ENCODE measurements at places on chromosomes 4 and X.

- no peak overlapping the region for H3K4me3 ChIP-seq
- H3K4me1 ChIP-seq, result no peaks in the 10 kb centered on the region
- H3K36me3 ChIP-seq, result no peaks in the 10 kb centered on the region
- DNase-seq, result no peak
- H3K27ac ChIP-seq, result no peak overlapping the region
Observed at GRCh38 chrX:134745636-134746409, 87.6 kb upstream of the PLAC1 start.

- peak; percentile 56 for DNase-seq
- H3K27me3 ChIP-seq, result no peaks in the 10 kb centered on the region
- H3K27ac ChIP-seq, result peak overlapping the region; percentile 92
- no peaks in the 10 kb centered on the region for H3K36me3 ChIP-seq
- H3K4me1 ChIP-seq, result peaks cover 52% of the 10 kb centered on the region
Observed at GRCh38 chrX:78650906-78651437, 8.2 kb downstream of the RTL3 start.

DNA sequence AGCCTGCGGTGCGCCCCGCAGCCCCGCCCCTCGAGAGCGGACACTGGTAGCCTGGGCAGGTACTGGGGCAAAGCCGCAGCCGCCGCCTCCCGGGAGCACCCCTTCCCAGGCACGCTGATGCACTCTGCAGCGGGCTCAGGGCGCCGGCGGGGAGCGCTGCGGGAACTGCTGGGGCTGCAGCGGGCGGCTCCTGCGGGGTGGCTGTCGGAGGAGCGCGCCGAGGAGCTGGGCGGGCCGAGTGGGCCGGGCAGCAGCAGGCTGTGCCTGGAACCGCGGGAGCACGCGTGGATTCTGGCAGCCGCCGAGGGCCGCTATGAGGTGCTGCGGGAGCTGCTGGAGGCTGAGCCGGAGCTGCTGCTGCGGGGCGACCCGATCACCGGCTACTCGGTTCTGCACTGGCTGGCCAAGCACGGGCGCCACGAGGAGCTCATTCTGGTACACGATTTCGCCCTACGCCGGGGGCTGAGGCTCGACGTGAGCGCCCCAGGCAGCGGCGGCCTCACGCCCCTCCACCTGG lies 401 bp downstream of the SOWAHD start:
- H3K27ac ChIP-seq, result no peak overlapping the region
- peak; percentile 17 for DNase-seq
- no peaks in the 10 kb centered on the region for H3K27me3 ChIP-seq
- peak overlapping the region; percentile 44 for H3K4me3 ChIP-seq

DNA sequence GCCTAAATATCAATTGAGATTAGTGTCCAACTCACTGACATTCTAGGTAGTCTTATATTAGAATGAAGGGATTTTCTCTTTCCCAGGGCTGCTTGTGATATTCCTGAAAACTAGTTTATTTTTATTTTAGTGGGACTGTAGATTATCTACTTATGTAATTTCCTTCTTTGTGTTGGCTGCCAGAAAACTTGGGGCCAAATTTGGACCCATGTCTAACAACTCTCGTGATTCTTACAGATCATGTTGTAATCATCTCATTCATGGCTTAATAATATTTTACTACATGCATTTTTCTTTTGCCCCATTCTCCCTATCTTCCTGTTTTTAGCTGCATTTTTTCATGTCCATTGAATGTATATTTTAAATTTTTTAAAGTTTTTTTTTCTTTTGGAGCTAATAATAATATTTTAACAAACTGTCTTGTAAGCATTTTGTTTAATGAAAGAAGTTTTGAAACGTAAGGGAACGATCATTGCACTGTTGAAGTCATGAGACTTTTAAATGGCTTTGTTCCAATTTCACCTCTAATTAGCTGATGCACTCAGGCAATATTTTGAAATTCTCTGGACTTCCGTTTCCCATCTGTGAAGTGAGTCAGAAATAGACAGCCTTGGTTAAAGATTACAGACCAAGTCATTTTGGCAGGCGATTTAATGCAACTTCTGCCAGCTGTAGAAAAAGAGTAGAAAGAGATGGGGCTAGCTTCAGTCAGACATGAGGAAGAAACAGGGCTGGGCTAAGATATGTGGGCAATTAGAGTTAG lies 14.3 kb upstream of the TDO2 start:
- H3K27me3 ChIP-seq, result no peaks in the 10 kb centered on the region
- no peak overlapping the region for H3K27ac ChIP-seq
- H3K36me3 ChIP-seq, result no peaks in the 10 kb centered on the region
- no peak for DNase-seq
- no peaks in the 10 kb centered on the region for H3K4me1 ChIP-seq
- no peak overlapping the region for H3K4me3 ChIP-seq

DNA sequence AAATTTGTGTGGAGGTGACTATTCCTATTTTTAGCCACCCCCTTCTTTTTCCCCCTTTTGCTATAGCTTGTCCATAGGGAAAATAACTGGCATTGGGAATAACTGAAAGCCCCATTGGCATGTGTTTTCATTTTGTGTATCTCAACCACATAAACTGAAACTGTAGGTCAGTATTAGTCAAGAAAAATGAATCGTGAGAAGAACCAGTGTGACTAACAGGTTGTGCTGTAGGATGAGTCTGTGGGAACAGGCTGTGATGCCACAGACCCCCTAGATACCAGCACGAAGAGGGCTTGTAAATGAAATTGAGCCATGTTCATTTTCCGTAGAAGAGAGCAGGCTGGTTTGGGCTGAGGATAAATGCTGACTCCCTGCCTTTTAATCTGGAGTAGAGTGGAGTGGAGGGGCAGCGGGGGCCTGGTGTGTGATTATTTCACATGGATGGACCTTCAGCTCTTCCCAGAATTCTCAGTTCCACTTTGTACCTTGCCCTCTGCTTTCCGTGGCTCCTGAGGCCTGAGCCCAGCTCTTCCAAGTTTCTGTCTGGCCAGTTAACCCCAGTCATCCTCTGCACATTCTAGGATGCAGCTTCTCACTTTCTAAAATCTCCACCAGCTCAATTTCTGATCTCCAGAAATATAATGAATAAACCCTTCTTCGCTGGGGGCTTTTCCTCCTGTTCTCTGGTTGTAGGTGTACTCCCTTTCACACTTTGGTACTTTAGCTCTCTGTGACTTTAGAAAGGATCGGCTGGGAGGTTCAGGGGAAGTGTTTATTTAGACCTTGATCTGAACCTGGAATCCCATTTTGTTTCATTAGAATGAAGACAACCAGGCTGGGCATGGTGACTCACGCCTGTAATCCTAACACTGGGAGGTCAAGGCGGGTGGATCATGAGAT lies 37.3 kb downstream of the DCUN1D4 start:
- H3K36me3 ChIP-seq, result peaks cover 34% of the 10 kb centered on the region

GRCh38 chrX:37847733-37848197 lies 394 bp upstream of the DYNLT3 start:
- no peaks in the 10 kb centered on the region for H3K36me3 ChIP-seq
- peak overlapping the region; percentile 75 for H3K27ac ChIP-seq
- H3K4me1 ChIP-seq, result peaks cover 11% of the 10 kb centered on the region
- H3K4me3 ChIP-seq, result peak overlapping the region; percentile 69
- DNase-seq, result no peak
- no peaks in the 10 kb centered on the region for H3K27me3 ChIP-seq

GRCh38 chr4:24000470-24000831 lies 110.6 kb upstream of the PPARGC1A start:
- no peak overlapping the region for H3K4me3 ChIP-seq
- no peaks in the 10 kb centered on the region for H3K36me3 ChIP-seq
- H3K4me1 ChIP-seq, result no peaks in the 10 kb centered on the region
- no peaks in the 10 kb centered on the region for H3K27me3 ChIP-seq
- DNase-seq, result no peak
- no peak overlapping the region for H3K27ac ChIP-seq

DNA sequence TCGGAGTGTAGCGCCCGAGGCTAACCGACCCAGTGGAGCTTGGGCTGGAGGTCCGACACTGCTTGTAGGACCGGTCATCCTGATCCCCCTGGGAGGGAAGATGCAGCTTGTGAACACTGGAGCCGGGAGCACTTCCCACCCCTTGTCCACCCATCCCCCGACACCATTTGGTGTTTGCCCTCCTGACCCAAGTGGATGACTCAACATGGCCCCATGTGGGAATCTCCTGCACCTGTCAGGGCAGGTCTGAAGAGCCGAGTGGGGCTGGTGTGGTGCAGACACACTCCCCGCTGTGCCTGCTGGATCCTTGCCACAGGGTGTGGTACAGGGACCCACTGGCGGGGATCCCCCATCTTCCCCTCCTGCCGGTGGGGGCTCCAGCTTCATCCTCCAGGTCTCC lies 90.0 kb upstream of the AFAP1 start:
- no peak overlapping the region for H3K27ac ChIP-seq
- H3K27me3 ChIP-seq, result peaks cover 11% of the 10 kb centered on the region
- no peaks in the 10 kb centered on the region for H3K36me3 ChIP-seq
- DNase-seq, result no peak
- H3K4me3 ChIP-seq, result no peak overlapping the region
- H3K4me1 ChIP-seq, result peaks cover 5% of the 10 kb centered on the region

DNA sequence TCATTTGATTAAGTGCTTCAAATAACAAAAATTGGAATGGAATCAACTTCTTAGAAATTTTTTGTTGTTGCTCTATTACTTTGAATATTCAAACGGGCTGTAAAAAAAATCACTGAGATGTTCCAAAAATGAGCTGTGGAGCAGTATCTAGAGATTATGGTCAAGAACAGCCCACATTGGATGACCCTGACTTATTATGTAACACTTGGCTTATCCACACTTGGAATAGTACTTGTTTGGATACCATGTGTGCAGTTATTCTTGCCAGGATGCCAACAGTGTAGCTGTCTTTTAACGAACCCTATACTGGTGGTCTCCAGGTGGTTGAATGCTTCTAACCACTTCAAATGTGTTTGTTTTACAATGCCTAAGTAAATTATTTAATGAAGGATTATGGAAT lies 64.9 kb upstream of the CAMK2D start:
- H3K27me3 ChIP-seq, result no peaks in the 10 kb centered on the region
- H3K4me3 ChIP-seq, result no peak overlapping the region
- H3K4me1 ChIP-seq, result no peaks in the 10 kb centered on the region
- H3K36me3 ChIP-seq, result no peaks in the 10 kb centered on the region

DNA sequence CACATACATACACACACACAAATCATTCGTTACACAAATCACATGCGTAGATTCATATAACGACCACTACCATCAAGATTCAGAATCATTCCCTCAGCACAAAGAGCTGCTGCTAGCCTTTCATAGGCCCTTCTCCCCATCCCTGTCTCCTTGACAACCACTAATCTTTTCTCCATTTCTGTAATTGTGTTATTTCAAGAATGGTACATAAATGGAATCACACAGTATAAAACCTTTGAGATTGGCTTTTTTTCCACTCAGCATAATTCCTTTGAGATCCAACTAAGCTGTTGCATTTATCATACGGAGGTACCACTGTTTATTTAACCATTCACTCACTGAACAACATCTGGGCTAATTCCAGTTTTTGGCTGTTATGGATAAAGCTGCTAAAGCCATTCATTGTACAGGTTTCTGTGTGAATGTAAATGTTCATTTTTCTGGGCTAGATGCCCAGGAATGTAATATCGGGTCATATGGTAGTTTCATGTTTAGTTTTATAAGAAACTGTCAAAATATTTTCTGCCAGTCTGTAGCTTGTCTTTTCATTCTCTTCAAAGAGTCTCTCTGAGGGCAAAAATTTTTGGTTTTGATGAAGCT lies 64.1 kb downstream of the USP11 start:
- H3K4me3 ChIP-seq, result no peak overlapping the region
- H3K36me3 ChIP-seq, result no peaks in the 10 kb centered on the region
- H3K27me3 ChIP-seq, result no peaks in the 10 kb centered on the region
- no peak for DNase-seq

GRCh38 chr4:26179316-26179760 lies 141.5 kb upstream of the RBPJ start:
- no peak overlapping the region for H3K4me3 ChIP-seq
- H3K36me3 ChIP-seq, result no peaks in the 10 kb centered on the region
- no peak overlapping the region for H3K27ac ChIP-seq
- no peaks in the 10 kb centered on the region for H3K27me3 ChIP-seq

DNA sequence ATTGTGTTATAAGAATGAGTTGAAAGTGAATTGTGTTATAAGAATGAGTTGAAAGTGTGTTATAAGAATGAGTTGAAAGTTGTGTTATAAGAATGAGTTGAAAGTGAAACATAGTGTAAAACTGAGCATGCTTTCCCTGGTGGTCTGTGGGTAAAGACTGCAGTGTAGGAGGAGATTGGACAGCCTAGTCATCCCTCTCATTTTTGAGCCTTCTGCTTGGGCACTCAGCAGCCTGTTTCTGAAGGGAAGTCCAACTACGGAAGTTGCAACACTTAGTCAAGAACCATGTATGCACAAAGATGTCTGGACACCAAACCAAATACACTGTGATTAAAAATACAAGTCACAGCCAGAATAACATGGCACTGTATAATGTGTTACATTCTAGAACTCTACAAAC lies 72.6 kb downstream of the ANK2 start:
- H3K27ac ChIP-seq, result no peak overlapping the region
- H3K4me1 ChIP-seq, result no peaks in the 10 kb centered on the region
- no peak overlapping the region for H3K4me3 ChIP-seq
- peaks cover 8% of the 10 kb centered on the region for H3K27me3 ChIP-seq
- H3K36me3 ChIP-seq, result no peaks in the 10 kb centered on the region

DNA sequence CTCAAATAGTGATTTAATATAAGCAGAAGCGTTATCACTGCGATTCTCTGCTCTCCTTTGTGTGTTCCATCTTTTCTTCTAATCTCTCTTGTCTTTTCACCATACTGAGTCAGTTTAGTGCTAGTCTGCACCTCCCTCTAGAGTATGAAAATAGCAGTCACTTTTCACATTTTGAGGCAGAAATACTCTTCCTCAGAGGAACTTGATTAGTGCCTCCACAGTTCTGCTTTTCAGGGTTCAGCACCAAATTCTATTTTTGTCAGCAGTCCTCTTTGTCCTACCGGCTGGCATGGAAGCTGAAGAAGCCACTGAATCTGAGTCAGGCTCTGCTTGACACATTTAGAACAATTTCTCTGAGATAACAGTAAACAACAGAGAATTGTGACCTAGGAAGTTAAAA lies 49.7 kb upstream of the ANKRD17 start:
- H3K27ac ChIP-seq, result peak overlapping the region; percentile 23
- peak; percentile 43 for DNase-seq
- H3K4me3 ChIP-seq, result no peak overlapping the region
- H3K27me3 ChIP-seq, result no peaks in the 10 kb centered on the region
- peaks cover 16% of the 10 kb centered on the region for H3K4me1 ChIP-seq

DNA sequence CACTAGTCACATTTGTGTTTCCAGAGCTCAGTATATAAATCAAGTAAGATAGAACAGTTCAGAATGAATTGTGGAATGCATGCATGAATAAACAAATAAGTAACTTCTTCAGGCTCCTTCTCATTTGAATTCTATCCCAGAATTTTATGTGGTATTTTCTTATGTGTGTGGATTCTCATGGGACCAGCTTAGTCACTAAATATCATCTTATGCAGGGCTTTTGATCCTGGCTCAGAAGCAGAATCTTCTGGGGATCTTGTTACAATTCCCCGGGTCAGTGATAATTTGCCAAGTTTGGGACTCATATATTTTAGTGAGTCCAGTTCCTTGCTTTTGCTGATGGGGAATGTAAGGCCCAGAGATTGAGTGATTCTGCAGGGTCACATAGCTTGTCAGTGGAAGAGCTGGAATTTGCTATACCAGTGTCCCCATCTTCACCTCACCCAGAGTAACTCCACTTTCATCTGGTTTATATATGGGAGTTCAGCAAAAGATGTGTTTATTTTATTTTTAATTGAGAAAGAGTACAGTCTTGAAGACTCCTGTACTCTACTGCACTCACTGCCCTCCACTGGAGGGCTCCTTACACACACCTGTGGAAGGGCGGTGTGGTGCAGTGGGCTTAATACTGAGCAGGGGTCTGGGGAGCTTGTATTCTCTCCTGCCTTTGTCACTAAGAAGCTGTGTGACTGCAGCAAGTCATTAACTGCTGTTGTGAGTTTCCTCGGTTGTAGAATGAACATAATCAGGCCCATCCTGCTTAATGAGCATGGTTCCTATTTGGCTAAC lies 198.2 kb upstream of the CXorf66 start:
- H3K27me3 ChIP-seq, result no peaks in the 10 kb centered on the region
- H3K4me3 ChIP-seq, result no peak overlapping the region
- no peaks in the 10 kb centered on the region for H3K4me1 ChIP-seq
- no peak for DNase-seq
- H3K36me3 ChIP-seq, result no peaks in the 10 kb centered on the region

Data from SJSA1 (cell line).